ENCODE measurements at places on chromosomes 7 and 10.

DNA sequence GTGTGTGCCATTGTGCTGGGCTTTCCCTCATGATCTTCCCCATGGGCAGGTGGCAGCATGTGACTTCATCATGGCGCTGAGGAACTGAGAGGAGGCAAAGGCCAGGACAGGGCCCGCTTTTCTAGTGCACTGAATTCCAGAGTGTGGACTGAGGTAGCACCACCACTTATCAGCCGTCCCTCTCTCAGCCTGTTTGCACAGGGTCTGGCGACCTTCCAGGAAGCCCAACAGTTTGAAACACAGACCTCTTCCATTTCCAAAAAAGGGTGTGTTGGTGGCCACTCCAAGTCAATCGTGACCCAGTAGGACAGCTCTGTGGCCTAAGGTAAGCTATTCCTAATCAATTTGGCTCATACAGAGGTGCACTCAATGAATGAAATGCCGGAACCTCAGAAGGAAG is 4.4 kb downstream of the DNAJC30 start:
- DNase-seq = no peak

DNA sequence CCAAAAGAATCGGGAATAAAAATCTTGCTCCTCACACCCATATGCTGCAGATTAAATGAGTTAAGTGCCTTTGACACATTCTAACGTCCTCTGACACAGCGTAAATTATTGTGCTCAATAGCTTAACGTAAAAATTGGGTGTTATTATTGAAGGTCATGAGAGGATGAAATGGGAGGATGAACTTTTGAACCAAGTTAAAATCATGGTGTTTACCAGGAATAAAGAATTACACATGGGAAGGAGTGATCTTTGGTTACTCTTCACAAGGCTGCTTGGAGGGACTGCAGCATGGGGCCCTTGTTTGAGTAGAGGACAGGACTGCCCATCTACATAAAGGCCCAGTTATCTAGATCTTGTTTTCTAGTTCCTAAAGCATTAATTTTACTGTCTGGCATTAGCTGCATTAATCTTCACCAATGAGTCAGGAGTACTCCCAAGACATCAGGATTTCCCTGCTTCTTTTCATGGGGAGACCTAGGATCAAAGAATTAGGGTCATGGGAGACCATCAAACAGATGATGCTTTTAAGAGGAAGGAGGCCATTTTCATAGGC is 84.9 kb upstream of the PRR15 start:
- no peak for DNase-seq

DNA sequence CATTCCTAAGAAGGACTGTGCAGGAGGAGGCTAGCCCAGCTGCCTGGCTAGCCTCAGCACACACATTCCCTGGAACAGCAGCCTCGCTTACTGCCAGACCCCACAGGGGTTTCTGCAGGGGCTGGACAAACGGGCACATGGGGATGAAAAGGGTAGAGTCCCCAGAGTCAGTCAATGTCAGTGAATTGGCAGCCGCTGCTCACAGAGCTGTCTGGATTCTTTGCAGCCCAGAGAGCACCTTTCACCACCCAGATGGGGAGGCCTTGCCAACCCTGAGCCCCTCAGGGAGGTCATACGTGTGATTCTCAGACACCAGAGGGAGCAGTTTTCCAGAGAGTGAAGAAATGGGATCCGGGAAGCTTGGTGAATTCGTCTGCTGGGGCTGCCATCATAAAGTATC is 143.3 kb downstream of the KCNMA1 start:
- DNase-seq = peak; percentile 32

DNA sequence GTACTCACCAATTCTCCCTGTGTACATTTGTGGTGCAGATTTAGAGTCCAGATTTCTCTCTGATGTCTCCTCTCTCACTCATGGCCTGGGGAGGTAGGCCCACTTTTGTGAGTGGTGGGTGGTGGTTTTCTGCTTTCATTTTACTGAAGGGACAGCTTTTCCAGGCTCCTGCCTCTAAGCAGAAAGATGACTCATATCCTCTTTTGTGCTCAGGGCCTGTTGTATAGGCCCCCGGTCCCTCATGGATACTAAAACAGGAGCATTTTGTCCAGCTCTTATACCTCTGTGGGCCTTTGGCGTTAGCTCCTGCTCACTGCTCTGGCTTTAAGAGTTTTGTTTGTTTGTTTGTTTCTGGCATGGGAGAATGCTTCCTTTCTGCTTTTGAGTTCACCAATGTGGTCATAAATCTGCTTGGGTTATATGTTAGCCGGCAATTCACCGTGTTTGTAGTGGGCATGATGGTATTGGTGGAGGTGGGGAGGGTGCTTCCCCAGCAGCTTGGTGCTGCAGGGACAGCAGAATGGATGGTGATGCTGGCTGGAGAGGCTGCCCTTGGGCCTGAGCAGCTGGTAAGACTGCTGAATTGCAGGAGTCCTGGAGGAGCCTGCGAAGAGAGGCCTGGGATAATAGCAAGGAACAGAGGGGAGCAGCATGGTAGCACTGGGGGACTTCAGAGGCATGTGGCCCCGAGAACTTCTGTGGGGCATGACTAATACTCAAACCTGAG is 468.7 kb downstream of the RPS24 start:
- no peak for DNase-seq

DNA sequence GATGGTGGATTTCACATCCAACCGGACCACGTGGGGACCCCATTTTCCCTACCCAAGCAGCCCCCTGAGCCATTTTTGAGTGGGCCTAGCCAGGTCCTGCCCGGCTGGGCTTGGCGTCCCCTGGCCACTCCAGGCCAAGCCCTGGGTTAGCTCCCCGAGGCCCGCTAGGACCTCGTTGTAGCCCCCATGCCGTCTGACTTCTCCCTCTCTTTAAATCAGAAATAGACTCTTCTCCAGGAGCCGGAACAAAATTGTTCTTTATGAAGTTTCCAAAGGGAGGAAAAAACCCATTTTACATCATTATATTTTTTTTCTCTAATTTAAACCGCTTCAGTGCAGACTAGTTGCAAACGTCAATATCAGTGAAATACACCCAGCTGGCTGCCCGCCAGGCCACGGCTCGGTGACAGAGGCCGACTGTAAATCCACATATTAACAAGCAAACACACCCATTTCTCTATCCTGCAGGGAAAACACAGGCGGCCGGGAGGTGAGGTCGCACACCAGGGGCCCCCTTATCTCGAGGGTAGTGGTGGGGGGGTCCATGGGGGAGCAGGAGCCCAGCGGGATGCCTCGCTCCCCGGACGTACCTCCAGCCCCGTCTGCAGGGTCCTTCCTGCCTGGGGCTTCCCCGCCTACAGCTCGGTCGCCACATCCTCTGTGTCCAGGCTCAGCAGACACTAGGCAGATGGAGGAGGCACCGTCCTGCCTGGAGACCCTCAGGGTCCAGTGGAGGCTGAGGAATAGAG is 72.7 kb downstream of the ELFN1 start:
- DNase-seq = no peak

- peak; percentile 4 for DNase-seq
Observed at GRCh38 chr10:79552143-79552542, 8.1 kb downstream of the SFTPA2 start.

DNA sequence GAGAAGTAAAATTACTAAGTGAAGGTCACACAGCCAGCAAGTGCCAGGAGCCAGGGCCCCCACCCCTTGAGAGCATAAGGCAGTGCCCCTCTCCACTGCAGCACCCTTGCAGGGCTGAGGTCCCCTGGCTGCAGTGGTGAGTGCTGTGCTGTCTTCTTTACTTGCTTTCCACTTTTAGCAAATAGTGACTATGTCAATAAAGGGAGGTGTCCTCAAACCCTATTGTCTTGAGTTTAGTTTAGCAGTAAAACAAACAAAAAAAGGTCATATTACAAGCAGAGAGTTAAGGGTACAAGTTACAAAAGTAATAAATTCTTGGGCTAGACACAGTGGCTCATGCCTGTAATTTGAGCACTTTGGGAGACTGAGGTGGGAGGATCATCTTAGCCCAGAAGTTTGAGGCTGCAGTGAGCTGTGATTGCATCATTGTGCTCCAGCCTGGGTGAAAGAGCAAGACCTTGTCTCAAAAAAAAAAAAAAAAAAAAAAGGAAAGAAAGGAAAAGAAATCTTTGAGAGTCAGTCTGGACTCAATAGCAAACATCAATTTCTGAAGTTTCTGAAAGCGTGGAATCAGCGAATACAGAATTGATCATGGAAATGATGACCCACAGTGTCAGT is 39.0 kb upstream of the KIF5B start:
- no peak for DNase-seq

GRCh38 chr10:68075550-68076004 is 494 bp upstream of the HERC4 start:
- no peak for DNase-seq

GRCh38 chr7:70325509-70326101 is 727.3 kb downstream of the AUTS2 start:
- DNase-seq = peak; percentile 29

- DNase-seq = no peak
Observed at GRCh38 chr7:83751217-83751616, 102.3 kb upstream of the SEMA3E start.

DNA sequence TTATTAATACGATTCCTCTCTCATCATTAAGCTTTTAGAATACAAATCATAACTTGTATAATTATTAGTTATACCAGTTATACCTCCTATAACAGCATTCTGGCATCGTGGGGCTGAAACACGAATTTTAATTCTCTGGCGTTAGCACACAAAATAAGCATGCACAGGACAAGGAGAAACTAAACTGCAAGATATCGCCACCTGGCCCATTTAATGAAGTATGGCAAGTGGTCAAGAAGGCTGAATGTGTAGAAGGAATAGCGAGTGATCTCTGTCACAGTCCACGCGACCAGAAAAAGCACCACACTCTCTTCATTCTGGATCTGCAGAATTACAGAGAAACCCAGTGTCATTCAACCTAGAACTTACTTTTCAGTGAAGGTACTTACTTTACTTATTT is 18.1 kb downstream of the HACD1 start:
- no peak for DNase-seq

DNA sequence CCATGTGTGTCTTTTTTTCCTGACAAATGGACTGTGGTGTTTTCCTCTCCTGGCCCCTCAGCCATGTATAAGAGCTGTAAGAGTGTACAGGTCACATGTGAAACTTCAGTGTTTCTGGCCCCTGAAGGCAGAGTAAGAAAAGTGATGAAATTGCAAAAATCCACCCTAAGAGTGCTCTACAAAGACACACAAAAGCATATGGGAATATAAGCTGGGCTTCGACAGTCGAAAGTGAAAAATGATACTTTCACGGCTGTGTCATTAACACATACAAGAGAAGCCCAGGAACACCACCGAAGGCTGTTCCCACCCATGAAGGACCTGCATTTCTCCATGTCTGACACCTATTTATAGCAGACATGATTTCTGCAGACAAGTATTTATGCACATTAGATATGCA is 192.2 kb downstream of the PARD3 start:
- DNase-seq = no peak

DNA sequence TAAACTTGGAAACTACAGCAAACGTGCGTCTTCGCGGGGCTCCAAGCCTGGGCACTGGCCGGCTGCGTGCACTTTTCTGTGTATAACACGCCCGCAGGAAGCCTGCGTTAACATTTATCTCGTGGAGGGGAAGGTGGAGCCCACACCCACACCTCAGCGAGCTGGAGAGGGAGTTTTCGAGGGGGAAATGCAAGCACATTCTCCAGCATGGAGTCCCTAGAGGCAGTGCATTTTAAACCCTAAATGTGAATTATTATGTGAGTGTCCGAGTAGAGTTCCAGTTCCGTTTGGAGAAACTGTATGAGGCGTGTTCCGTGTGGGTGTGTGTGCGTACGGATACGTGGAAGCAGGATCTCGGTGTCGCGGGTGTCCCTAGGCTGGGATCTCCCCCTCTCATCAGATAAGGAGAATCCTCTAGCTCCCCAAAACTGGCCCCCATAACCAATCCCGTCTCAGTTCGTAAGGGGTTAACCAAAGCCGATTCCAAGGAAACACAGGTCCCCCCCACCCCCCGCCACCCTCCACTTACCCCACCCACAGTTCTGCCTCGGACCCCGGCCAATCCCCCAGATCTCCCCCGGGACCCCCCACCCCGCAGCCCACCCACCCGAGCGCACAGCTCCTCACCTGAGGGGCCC is 403 bp downstream of the CDK6 start:
- peak; percentile 35 for DNase-seq

DNA sequence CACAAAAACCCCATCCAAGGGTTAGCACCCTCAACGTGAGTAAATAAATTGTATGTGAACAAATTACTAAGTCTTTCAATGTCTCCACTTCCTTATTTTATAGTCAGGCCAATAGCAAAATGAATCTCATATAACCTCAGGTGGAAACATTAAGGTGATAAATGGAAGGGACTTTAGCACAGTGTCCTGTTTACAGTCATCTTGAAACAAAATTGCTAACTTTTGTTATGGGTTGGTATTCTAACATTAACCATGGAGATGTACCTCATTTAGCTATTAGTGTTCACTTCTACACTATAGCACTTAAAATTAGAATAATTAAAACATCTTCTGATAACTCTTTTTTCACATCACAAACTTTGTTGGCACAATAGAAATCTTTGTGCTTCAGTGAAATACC is 255.8 kb upstream of the CNTNAP2 start:
- no peak for DNase-seq

- DNase-seq = no peak
Observed at GRCh38 chr10:70368774-70369482, 13.5 kb downstream of the LRRC20 start.

GRCh38 chr7:32639122-32639521 is 143.8 kb downstream of the AVL9 start:
- DNase-seq = no peak

GRCh38 chr10:16847644-16848043 is 30.4 kb upstream of the RSU1 start:
- no peak for DNase-seq

GRCh38 chr7:144004703-144005102 is 4.6 kb downstream of the OR6B1 start:
- DNase-seq = no peak

GRCh38 chr7:158613481-158613880 is 25.9 kb upstream of the PTPRN2 start:
- no peak for DNase-seq

DNA sequence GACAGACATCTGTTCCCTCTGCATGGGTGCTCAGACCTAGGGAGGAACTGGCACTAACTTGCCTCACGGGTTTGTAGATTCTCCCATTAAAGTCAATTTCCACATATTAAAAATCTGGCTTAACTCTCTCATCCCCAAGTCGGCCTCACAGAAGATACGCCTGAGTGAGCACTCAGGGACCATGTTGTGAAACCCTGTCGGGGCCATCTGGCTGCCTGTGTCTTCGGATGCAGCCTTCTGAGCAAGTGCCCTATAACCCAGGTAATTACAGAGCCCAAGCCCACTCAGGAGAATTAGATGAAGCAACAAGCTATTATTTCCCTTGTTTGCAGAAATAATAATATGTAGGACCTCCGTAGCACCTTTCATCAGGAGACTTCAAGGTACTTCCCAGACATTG is 219.3 kb upstream of the GLI3 start:
- peak; percentile 71 for DNase-seq

GRCh38 chr10:63717027-63717715 is 196.0 kb downstream of the REEP3 start:
- no peak for DNase-seq

- no peak for DNase-seq
Observed at GRCh38 chr7:35700865-35701264, 5.9 kb upstream of the HERPUD2 start.

GRCh38 chr10:4708123-4708759 is 117.8 kb upstream of the AKR1E2 start:
- DNase-seq = no peak

GRCh38 chr7:88183051-88183450 is 36.8 kb downstream of the SRI start:
- no peak for DNase-seq

- DNase-seq = no peak
Observed at GRCh38 chr10:76866841-76867586, 770.6 kb downstream of the KCNMA1 start.

Measured in NCI-H524 (cell line).